ENCODE measurements at places on chromosomes 1 and 21.

DNA sequence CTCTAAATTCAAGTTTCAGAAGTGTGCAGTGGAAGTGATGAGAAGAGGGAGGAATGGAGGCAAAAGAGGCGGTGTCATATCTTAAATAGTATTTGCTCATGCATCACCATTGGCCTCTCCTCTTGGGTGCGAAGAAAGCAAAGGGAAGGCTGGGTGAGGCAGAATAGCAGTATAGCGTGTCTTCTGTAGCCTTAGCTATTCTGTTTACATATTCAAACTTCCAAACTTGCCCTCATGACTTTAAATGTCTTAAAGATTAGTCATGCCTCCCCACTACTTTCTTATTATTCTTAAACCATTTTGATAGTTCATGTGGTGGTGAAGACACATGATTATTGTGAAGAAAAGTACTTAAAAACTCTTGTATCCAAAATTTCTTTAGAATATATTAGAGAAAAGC, 104.6 kb upstream of the TENT5C start:
- DNase-seq, result no peak

- DNase-seq, result no peak
Measured at GRCh38 chr1:92051948-92052347, 22.2 kb downstream of the EPHX4 start.

DNA sequence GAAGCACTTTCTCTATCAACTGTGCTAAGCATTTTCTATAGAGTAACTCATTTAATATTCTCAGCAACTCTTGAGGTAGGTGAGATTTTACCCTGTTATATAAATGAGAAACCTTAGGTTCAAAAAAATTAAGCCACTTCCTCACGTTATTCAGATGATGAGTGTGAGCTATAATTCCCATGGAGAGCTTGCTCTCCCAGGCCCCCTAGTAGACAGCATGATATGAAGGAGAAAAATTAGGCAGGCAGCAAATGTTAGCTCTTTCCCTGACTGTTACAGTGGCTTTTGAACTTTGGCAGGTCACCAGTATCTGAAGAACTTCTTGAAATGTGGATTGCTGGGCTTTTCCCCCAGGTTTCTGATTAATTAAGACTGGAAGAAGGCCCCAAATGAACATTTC, 753.1 kb downstream of the NCAM2 start:
- DNase-seq, result no peak

- DNase-seq, result no peak
Measured at GRCh38 chr21:17765207-17765606, 53.9 kb downstream of the C21orf91 start.

GRCh38 chr1:241447031-241447644, 72.4 kb downstream of the FH start:
- no peak for DNase-seq

GRCh38 chr1:8390707-8391106, 72.8 kb downstream of the SLC45A1 start:
- DNase-seq, result no peak

GRCh38 chr1:64963466-64963865, 2.9 kb downstream of the JAK1 start:
- no peak for DNase-seq

DNA sequence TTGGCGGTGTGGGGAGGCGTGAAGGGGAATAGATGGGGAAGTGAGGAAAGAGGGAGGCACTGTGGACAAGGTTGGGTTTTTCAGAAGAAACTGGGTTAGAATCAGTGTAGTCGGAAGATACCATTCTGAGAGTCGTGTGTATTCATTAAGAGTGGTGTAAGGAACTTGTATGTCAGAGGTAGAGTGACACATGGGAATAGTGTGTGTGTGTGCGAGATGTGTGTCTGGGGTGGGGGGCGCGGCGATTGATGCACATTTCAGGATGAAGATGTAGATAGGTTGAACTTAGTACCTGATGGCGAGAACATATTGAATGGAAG, 878 bp downstream of the SMG7 start:
- no peak for DNase-seq

GRCh38 chr1:167904652-167905130, 9.2 kb downstream of the ADCY10 start:
- DNase-seq, result no peak

GRCh38 chr1:223831755-223832636, 13.8 kb downstream of the TP53BP2 start:
- DNase-seq, result peak; percentile 58

- no peak for DNase-seq
Measured at GRCh38 chr1:192879406-192879805, 70.6 kb downstream of the RGS2 start.

DNA sequence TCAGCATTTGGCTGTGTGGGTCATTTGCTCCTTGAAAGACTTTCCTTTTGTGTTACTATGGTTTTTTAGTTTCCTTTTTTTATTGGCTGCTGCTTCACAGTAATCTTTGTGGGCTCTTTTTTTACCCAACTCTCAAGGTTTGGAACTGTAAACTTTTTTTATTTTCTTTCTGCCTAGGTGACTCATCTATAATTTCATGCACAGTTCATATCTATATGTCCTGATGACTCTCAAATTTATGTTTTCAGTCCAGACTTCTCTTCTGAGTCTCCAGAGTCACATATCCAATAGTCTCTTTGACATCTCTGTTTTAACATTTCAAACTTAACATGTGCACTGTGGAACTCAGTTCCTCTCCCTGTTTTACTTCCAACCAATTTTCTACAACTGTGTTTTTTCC, 83.4 kb downstream of the ATF6 start:
- no peak for DNase-seq

- peak; percentile 24 for DNase-seq
Measured at GRCh38 chr1:43238085-43238484, 31.7 kb upstream of the TMEM125 start.

DNA sequence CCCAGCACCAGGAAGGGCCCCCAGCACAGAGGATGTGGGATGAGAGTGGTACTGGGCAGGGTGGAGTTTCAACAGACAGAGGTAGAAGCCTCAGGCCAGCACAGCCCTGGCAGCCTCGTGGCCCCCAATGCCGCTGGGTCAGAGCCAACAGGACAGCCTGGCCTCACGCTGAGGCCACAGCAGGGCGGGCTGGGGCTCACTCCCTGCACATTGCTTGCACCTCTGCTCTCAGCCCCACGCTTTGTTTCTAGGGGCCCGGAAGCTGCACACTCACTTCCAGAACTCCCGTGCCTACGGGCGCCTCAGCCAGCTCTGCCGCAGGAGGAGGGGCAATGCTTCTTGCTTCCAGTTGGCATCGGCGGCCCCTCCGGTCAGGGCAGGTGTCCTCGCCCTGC, 72.9 kb downstream of the SIK1 start:
- no peak for DNase-seq

DNA sequence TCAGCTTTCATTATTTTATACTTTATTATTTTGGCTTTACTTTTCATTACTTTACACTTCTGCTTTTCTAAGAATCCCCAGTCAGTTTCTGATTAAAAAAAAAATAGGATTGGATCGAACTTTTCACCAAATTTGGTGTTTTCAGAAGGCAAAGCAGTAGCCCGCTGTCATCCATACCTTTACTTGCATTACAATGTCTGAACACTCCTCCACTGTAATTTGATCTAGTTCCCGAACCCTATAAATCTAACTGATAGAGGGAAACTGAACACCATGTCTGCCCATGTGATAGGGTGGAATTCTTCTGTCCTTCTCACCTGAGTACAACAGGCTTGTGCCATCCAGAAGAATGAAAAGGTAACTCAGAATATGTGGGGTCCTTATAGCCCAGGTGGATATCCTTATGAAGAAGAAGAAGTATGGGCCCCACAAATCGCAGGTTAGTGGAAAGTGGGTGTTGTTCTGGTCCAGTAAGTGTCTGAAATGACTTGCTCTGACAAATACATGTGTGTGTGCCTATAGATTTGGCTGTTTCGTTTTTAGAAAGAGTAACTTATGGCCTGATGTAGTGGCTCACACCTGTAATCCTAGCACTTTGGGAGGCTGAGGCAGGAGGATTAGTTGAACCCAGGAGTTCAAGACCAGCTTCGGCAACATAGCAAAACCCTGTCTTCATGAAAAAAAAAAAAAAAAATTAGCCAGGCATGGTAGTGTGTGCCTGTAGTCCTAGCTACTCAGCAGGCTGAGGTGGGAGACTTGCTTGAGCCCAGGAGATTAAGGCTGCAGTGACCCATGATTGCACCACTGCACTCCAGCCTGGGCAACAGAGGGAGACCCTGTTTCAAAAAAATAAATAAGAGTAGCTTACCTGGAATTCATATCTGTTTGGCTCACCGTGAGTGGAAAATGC, 26.6 kb upstream of the CDC14A start:
- DNase-seq, result no peak

DNA sequence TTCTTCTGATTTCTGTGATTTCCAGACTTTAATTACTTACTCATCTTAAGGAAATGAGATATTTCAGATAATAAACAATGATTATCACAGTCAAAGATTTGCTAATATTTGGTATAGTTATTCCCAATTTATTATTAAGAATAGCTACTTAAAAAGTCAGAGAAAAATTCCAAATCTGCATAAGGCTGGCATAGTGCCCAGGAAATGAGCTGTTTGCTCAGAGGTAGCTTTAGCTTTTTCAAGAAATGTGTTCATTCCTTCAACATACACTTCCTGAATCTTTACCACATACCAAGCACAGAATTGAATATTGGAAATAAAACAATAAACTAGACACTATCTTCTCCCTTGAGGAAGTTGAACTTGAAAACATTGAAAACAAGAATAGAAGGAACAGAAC, 44.3 kb upstream of the KCNK1 start:
- DNase-seq, result no peak

GRCh38 chr1:9319789-9320519, 27.3 kb downstream of the SPSB1 start:
- DNase-seq, result no peak

- DNase-seq, result no peak
Measured at GRCh38 chr1:162217706-162218105, 148.2 kb downstream of the NOS1AP start.

DNA sequence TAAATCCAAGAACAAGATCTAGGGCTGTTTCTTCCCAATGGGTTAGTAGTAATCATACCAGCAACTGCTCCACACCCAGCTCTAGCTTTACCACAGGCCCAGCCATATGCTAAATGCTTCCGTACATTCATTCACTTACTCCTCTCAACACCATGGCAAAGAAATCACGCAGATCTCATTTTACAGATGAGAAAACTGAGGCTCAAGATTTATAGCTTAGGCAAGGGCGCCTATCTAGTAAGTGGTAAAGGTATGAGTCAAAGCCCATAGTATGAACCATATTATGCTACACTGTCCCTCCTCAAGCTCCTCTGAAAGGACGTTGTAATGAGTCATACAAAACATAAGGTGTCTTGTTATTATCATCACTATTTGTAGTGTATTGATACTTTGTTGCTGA, 82.2 kb downstream of the NIBAN1 start:
- no peak for DNase-seq

- DNase-seq, result no peak
Measured at GRCh38 chr1:86082183-86082582, 74.4 kb downstream of the COL24A1 start.

DNA sequence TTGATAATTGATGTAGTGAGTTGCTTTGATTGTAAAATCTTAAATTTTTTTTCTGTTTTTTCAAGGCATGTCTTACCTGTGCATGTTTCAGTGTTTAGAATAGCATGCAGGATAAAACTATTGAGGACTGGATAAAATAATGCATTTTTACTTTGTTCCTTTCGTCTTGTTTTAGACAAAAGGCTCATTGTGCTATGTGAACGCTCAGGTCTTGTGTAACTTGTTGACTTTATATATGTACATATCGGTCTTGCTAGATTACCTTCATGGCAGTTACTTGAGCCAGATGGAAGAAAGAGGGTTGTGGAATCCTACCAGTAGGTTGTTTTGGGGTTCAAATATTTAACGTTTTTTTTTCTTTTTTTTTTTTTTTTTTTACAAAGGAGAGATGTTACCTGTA, 7.0 kb downstream of the NFIA start:
- DNase-seq, result no peak

- peak; percentile 21 for DNase-seq
Measured at GRCh38 chr1:1782399-1783221, 4.3 kb upstream of the NADK start.

GRCh38 chr1:108824051-108824450, 32.8 kb downstream of the AKNAD1 start:
- no peak for DNase-seq

- no peak for DNase-seq
Measured at GRCh38 chr1:212207822-212208520, 77.2 kb upstream of the PPP2R5A start.

DNA sequence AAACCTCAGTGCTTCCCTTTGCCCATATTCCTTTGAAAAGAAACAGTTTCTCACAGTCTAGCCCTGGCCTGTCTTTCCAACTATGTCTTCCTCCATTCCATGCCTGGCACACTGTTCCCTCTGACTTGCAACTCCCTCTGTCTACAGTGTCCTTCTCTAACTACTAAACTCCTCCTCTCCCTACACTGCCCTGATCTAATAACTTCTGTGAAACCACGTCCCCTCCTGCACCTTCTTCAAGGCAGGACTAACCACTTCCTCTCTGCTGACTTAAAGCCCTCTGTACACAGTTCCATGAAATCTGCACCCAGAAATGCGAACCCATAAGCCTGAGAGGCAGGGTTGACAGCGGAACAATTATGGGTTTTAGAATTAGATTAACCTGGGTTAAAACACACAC, 62.2 kb upstream of the ATP1B1 start:
- DNase-seq, result peak; percentile 71

DNA sequence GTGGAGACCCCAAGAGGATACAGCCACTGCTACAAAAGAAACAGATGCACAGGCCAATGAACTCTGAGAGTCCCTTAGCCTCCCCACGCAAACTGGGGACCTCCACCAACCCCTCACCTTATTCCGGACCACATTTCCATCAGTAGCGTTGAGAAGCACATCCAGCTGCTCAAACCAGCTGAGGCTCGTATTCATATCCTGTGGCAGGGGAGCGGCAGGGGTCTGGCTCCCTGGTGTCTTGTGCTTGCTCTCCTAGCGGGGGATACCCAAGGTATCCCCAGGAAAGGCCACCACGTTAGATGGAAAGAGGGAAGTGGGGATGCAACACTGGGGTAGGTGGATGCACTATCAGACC, 481 bp downstream of the CCDC163 start:
- no peak for DNase-seq

- no peak for DNase-seq
Measured at GRCh38 chr1:36320767-36321118, 2.7 kb downstream of the EVA1B start.

GRCh38 chr1:114552106-114552639, 29.2 kb downstream of the BCAS2 start:
- DNase-seq, result no peak

GRCh38 chr1:10941891-10942541, 70.4 kb upstream of the TARDBP start:
- DNase-seq, result peak; percentile 38

DNA sequence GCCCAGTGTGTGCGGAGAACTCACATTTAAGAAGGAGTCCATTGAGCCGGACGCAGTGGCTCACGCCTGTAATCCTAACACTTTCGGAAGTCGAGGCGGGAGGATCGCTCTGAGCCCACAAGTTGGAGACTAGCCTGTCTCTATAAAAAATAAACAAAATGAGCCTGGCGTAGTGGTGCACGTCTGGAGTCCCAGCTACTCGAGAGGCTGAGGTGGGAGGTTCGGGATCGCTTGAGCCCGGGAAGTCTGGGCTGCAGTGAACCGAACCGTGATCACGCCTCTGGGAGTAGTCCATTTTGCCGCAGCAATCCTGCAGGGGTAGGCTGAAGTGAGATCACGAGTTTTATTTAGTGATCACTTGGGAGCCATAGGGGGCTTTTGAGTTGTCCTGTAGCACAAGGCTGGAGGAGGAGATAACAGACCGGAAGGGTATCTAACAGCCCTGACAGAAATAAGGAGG, 497 bp upstream of the FUCA1 start:
- no peak for DNase-seq
